Pulmonary artery endothelial cell (primary cell): ENCODE measurements at places on chromosomes 1 and 21. TPM values are rescaled to one million over a fixed set of nuclear protein-coding genes. Genes with fewer than 3 reads are reported as not detected.

GRCh38 chr1:162367073-162367472 lies 9.6 kb downstream of the SPATA46 start:
- DNase-seq, result no peak

DNA sequence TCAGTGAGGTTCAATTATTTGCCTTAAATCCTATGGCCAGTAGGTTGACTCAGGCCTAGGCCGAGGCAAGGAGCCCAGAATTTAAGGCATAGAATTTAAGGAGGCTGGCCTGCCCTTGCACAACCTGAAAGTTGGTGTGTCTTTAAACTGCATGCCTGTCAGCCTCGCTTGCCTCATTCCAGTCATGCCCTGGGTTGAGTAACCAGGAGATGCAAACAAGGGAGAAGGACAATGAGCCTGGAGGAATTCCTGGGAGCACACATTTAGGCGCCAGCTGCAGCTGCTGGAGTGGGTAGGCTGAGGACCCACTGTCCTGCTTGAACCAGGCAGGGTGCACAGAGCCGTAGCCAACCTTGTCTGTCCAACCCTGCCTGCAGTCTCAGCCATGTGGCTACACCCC lies 11.7 kb downstream of the CD2 start:
- no peak for DNase-seq

GRCh38 chr1:150551784-150552127 lies 2.5 kb downstream of the ADAMTSL4 start:
- no peak for DNase-seq

DNA sequence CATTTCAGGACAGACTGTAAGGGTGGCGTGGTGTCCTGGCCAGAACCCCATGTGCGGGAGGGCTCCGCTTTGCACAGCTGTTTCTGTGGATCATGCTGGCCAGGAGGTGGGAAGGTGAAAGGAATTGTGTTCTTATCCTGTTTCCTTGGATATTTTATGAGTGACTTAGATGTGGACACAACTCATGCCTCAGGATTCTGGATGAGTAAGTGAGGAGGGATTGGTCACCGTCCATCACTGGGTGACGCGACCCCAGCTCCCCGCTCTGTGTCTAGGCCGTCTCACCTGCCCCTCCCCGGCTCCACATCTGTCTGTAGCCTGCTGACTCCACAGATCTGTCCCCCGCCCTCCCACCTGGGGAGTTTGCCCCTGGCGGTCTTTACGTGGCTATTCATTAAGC lies 48.8 kb downstream of the PIK3CD start:
- DNase-seq, result no peak

DNA sequence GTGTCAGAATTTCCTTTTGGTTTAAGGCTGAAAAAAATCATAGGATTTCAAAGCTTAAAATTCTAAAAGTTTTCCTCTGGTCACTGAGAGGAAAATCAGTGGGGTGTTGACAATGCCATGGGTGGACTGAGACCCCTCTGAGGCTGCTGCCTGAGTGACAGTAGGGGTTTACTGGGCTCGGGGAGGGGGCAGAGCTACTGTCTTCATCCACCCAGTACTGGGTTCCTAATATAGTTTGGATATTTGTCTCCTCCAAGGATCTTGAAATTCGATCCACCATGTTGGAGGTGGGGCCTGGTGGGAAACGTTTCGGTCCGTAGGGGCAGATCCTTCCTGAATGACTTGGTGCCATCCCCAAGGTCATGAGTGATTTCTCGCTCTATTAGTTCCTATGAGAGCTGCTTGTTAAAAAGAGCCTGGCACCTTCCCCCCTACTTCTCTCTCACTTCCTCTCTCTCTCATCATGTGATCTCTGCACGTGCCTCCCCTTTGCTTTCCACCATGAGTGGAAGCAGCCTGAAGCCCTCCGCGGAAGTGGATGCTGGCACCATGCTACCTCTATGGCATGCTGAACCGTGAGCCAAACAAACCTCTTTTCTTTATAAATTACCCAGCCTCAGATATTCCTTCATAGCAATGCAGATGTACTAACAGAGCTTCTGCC lies 72.3 kb downstream of the MAP10 start:
- DNase-seq, result no peak

DNA sequence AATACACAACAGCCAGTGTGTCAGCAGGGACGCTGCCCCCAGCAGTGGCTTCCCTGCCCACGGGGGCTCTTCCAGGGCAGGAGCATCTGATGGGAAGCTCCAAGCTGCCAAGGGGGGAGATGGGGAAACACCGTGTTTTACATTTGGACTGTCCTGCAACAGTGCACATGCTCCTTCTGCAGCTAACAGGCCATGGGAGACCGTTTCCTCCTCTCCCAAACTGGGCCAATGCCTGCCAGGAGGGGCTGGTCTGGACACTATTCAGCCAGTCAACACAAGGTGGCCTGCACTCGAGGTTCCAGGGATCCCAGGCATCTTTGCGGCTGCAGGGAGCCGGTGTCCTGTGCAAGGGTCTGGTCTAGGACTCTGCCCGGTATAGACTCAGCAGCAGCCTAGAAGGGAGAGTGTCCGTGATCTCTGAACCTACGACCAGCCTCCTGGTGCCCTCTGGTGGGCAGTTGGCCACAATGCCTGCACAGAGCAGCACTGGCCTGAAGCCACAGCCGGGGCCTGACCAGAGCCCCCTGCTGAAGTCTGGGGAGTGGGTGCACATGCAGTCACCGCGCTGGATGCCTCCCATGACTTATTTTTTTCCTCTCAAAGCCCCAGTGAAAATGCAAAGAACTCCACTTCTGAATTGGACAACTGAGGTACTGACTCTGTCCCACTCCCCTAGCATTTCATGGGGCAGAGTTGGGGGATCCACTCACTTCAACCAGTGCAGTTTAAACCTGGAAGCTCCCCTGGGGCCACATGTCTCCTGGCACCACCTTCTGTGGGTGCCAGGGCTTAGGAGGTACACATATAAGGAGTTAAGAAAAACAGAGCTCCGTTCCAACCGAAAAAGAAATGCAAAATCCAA lies 33.3 kb downstream of the RCC2 start:
- DNase-seq, result peak; percentile 17

DNA sequence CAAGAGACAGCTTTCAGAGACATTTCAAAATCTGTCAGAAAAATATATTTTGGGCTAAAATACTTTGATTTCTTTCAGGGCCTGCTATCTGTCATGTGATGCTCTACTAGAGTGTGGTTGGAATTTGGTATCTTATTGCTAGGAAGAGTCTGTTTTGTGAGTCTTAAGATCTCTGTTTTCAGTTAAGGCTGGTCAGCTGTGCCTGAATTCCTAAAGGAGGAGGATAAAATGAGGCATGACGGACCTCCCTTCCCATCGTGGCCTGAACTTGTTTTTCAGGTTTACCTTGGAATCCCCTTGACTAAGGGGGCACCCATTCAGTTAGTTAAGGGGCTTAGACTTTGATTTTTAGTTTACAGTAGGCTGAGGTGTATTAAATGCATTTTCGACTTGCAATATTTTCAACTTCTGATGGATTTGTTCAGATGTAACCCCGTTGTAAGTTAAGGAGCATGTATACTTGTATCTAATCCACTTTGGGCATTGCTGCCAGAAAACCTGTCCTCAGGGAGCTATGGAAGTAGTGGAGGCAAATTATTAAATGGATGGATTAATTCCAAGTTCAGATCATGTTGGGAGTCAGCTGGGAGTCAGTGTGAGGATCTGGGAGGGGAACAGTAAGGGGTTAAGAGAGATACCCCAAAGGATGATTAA lies 18.3 kb downstream of the CAPN2 start:
- no peak for DNase-seq

DNA sequence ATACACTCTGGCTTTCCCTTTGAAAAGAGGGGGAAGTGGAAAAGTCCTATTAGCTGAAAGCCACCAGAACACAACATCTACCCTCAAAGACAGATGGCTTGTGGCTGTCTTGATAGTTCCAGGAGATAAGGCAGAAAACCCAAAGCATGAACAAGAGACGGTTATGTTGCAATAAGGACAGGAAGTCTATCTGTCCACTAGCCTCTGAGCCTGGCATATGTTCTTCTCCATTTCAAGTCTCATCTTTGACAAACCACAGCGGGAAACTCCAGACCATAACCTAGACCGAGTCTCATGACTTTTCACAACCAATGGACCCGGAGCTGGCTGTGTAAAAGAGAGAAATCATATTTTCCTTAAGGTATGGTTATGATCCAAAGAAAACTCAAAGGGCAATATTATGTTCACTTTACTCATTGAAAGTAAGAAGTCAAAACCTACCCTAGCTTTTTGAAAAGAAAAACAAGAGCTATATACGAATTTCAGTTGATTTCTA lies 33.8 kb downstream of the DUSP10 start:
- no peak for DNase-seq

GRCh38 chr1:214902636-214903320 lies 179.8 kb upstream of the KCNK2 start:
- no peak for DNase-seq

- DNase-seq, result no peak
Measured at GRCh38 chr1:191609305-191609704, 549.0 kb upstream of the RGS18 start.

DNA sequence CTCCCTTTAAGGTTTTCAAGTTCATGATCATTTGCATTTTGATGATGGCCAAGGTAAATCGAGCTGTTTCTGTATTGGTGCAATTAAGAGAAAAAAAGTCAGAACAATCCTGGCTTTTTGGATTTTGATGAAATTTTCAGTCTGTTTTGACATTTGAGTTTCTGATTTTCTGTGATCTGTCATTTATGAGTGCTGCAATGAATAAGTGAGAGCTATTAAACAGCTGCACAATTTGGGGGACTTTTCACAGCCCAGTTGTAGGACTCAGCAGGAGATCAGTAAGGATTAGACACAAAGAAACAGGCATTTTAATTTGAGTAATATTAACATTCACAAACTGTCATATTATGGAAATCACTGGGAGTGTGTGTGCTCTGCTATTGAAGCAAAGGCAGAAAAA lies 452.9 kb upstream of the CXADR start:
- no peak for DNase-seq

GRCh38 chr1:89260042-89260441 lies 12.6 kb downstream of the GBP5 start:
- no peak for DNase-seq

- no peak for DNase-seq
Measured at GRCh38 chr1:67642629-67643028, 42.4 kb upstream of the GADD45A start.

DNA sequence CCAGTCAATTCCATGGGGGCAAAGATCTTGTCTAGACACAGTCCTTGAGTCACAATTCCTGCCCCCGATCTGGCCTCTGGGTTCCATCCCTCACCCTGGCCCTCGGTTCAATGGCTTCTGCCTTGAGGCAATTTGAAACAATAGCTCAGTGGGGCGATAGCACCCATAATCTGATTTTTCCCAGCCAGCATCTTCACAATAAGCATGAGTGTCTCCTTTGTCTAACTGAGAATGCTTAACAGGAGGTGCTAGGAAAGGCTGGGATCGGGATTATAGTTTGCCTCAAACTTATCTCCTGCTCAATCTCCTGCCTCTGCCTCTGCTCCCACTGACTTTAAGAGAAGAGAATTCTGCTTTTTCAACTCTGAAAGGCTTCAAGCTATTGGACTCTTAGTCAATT lies 293.9 kb upstream of the PROX1 start:
- DNase-seq, result no peak

DNA sequence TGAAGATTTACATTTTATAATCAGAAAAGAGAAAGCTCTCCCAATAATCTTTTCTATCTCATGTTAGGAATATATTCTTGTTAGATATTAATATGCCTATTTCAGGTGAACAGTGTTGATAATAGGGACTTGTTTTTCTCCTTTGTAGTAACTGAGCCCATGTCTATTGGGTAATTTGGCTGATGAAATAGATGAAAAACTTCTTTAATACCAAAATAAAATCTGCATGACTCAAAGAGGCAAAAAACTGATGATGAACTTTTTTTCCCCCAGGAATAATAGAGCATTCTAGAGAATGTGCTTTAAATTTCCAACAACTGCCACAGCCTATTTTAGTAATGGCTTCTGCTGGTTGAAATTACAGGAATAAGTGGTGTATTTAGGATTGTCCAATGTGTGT lies 178.9 kb upstream of the GREM2 start:
- DNase-seq, result no peak

DNA sequence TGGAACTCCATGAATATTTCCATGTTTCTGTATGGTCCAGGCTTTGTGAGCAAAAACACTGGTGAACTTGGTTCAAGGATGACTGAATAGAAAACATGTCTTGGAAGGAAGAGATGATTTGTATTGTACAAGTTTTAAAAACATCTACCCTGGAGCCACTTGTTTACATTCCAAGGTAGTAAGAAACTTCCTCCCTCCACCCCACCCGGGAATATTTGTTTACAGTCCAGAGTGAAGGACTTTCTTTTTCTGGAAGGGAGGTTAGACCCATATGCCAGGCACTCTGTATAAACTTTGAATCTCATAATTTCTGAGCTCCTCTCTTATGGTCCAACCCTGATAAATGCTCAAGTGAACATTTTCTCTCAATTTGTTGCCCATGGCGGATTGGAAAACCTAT lies 323.3 kb upstream of the LYPLAL1 start:
- DNase-seq, result no peak

DNA sequence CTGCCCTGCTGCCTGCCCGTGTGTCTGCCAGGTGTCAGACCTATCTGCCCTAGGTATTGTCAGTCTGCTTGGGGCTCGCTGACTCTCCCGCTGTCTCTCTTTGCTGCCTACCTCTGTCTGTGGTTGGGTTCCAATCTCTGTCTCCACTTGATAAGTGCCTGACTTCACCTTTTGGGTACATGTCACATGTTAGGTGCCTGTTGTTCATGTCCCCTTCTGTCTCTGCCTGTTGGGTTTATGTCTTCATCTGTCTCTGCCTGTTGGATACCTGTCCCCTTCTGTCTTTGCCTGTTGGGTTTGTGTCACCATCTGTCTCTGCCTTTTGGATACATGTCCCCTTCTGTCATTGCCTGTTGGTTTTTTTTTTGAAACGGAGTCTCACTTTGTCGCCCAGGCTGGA lies 14.6 kb downstream of the RPS6KA1 start:
- no peak for DNase-seq

- no peak for DNase-seq
Measured at GRCh38 chr21:31172328-31172727, 134.1 kb upstream of the KRTAP19-8 start.

DNA sequence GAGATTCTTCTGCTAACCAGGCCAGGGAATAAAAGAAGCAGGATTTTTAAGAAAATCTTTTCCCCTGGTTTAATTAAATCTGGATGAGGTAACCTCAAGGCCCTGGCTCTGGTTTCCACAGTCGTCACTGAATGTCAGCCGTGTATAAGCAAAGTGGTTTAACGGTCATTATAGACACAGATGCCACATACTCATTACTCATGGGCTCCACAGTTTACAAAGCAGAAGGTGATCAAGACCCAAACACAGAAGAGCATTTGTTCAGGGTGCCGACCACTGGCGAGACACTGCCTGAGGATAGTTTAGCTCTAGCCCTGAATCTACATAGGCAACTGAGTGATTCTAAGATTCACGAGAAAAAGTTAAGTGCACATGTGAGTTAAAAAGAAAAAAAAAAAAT lies 27.8 kb upstream of the RAP1GAP start:
- DNase-seq, result no peak

- DNase-seq, result no peak
Measured at GRCh38 chr1:25810341-25811299, 9.1 kb upstream of the MTFR1L start.

The S100A4 gene
- total RNA-seq, result 0.60 and 0.66 TPM in 2 replicates

The CCDC27 gene
- not detected in 2 replicates for total RNA-seq

The FCAMR gene
- total RNA-seq, result not detected in 2 replicates

The ATP1A1 gene
- 228 and 236 TPM in 2 replicates for total RNA-seq

The GALNT2 gene
- 73.8 and 90.9 TPM in 2 replicates for total RNA-seq

The FNDC5 gene
- total RNA-seq, result 0.25 and 0.40 TPM in 2 replicates

The AIRE gene
- total RNA-seq, result under 0.01 TPM in 1 of 2 replicates, not detected in the other

The EFNA3 gene
- 1.2 and 1.9 TPM in 2 replicates for total RNA-seq

The SYNC gene
- 11.8 and 12.1 TPM in 2 replicates for total RNA-seq

The FCER1G gene
- 0.26 and 0.49 TPM in 2 replicates for total RNA-seq
